ENCODE measurements at places on chromosomes 2 and 18.
A peak's percentile ranks its signal among the peaks of the same experiment; 100 is the strongest.

DNA sequence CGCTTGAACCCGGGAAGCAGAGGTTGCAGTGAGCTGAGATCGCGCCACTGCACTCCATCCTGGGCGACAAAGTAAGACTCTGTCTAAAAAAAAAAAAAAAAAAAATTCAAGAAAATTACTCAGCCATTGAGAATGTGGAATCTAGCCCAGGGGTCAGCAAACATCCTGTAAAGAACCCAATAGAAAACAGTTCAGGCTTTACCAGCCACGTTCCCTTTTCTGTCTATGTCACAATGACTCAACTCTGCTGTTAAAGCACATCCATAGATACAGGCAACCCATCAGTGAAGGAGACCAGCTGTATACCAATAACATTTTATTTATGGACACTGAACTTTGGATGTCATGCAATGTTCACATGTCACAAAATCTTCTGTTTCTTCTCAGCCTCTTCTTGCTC is 435.6 kb upstream of the GYPC start:
- DNase-seq: no peak

- DNase-seq: no peak
Measured at GRCh38 chr18:51953521-51953920, 386.5 kb upstream of the DCC start.

GRCh38 chr2:238105506-238106338 is 5.6 kb downstream of the ESPNL start:
- peak; percentile 11 for DNase-seq

GRCh38 chr2:143139835-143140393 is 10.7 kb downstream of the ARHGAP15 start:
- no peak for DNase-seq

Data from HuH-7 (cell line).